HS-27A (cell line): ENCODE measurements at places on chromosomes 2 and 18.

- no peak for DNase-seq
Measured at GRCh38 chr18:5207471-5208150, 10.6 kb upstream of the AKAIN1 start.

- DNase-seq = no peak
Measured at GRCh38 chr2:188631037-188631809, 339.5 kb downstream of the GULP1 start.

DNA sequence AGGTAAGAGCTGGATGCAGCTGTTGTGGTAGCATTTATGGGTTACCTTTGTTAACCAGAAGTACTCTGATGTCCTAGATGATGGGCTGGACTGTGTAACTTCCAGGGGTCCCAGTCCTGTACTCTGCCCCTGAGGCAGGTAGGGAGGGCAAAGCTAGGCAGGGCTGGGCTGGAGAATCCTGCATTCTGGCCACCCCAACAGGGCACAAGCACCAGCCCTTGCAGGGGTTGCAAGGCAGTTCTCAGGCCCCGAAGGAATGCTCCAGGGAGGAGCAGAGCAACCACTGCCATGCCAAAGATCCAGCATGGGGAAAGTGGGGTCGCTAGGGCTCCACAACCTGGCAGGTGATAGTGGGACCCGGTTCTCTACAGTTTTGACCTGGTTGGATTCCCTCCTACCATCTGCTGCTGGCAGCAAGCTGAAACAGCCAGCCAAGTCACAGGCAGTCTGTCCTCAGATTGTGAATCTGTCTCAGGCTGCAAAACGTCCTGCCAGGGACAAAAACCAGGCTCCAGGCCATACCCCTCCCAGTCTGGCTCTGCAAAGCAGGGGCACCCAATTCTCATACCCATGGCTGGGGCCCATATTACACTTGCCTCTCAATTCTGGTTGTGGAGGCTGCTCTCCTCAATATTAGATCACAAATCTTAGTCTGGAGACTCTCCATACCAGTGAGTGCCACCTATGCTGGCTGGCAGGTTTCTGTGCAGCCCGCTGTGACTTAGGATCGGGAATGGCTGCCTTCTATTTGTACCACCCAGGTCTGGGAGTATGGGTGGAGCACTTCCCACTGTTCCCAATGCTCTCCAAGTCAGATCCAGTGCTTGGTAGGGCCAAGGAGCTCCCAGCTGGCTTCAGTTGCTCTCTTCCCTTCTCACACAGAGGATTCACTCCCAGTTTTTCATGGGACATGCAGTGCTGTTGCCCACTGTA is 61.1 kb downstream of the SMCHD1 start:
- DNase-seq = no peak

DNA sequence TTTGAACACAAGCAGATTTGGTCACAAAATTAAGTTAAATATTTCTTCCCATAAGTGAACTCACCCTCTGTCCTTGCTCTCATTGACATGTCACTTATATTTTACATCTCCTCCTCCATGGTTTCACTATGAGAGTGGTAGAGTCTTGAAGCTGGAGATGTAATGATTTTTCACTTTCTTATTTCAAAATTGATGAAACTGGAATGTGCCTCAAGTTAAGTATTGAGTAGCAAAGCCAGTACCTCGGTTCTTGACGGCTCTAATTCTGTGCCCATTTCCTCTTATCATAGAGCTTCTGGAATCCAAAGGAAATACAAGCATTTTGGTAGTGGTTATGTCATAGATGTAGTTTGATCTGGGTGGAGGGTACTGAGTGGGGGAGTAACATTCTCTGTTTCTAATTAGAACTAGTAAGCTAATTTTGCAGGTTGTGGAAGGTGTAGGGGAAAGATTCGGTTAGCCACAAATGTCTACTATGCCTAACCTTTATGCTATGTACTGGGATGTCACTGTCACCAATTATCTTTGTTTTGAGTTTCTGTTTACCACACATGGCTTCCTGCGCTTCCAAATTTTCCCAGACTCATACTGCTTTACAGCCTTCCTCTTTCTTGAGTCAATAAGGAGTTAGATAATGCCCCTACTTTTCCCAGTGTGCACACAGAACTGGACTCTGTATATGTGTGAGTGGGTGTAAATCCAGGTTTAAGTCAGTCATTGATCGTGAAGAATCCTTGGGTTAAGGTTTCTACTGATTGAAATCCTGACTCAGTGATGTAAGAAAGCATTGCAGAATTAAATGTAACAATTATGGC is 96.8 kb downstream of the DIS3L2 start:
- DNase-seq = no peak

DNA sequence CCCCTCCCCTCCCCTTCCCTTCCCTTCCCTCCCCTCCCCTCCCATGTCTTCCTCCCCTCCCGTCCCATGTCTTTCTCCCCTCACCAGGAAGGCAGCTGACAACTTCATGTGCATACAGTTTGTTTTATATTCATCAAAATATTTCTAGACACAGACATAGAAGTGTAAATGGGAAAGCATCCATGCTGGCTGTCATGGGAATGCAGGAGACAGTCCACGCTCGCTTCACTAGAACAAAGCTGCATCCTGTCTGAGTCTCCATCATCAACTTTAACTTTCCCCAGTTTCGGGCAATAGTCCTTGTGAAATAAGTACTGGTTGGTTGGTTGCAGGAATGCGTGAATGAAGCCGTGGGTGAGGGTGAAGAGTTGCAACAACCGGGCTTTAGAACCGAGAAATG is 226.9 kb downstream of the DCDC2C start:
- DNase-seq = no peak

GRCh38 chr2:70450641-70451250 is 102.9 kb downstream of the TGFA start:
- DNase-seq = no peak

- no peak for DNase-seq
Measured at GRCh38 chr18:32358075-32358474, 112.6 kb downstream of the GAREM1 start.

DNA sequence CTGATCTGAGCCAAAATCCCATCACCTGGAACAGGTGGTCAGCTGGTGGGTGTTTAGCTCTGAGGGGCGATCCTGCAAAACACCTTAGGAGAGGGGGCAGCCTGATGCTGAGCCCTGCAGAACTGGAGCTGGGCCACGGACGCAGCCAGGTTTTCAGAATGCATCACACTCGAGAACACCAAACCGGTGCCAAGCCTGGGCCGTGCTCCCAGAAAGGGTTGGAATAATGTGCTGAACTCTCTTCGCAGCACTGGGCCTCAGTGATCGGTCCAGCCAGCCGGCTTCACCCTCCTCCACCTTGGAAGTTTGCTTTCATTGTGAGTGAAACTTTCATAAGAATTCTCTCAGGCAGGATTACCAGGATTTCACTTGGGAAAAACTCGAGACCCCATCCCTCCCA is 56.5 kb upstream of the TTC39C start:
- DNase-seq = no peak

- DNase-seq = no peak
Measured at GRCh38 chr2:33378556-33379210, 97.8 kb upstream of the RASGRP3 start.

DNA sequence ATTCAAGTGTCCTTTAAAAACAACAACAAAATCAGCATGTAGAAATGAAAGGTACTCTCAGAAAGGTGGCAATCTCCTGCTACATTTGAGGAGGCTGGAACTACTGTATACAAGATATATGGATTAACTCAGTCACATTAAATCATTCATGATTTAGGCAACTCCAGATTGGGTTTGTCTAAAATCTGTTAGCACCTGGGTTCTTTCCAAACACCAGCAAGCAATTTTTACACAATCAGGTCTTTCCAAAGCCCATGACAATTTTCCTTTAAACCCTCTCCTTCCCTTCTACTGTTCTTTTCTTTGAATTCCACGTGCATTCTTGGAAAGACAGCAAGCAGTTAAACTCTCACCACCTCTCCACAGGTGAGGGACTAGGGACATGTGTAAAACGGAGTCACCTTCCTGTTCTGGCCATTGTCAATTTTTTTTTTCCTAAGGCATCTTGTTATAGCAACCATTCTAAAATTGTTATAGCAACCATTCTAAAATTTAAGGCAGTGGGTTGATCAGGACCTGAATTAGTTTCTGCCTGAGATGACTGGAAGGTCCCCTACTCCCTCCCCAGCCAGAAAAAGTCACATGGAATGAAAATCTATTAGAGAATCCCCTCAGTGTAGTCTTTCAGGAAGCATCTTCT is 113.9 kb downstream of the ANKRD44 start:
- no peak for DNase-seq

DNA sequence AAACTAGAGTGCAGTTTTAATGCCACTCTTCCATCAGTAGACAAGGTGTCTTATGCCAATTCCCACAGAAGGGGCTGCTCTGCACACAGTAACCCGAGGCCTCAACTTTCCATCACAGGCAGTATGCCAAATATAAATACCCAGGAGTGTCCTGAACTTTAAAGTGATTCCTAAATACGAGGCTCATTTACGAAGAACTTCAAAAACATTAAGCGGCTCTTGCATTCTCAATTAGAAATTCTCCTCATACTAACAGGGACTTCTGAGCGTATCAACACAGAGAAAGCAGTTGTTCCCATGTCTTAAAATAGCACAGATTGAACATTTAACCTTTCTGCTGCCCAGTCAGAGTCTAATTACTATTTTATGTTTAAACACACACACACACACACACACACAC is 638.6 kb downstream of the ERBB4 start:
- DNase-seq = no peak

DNA sequence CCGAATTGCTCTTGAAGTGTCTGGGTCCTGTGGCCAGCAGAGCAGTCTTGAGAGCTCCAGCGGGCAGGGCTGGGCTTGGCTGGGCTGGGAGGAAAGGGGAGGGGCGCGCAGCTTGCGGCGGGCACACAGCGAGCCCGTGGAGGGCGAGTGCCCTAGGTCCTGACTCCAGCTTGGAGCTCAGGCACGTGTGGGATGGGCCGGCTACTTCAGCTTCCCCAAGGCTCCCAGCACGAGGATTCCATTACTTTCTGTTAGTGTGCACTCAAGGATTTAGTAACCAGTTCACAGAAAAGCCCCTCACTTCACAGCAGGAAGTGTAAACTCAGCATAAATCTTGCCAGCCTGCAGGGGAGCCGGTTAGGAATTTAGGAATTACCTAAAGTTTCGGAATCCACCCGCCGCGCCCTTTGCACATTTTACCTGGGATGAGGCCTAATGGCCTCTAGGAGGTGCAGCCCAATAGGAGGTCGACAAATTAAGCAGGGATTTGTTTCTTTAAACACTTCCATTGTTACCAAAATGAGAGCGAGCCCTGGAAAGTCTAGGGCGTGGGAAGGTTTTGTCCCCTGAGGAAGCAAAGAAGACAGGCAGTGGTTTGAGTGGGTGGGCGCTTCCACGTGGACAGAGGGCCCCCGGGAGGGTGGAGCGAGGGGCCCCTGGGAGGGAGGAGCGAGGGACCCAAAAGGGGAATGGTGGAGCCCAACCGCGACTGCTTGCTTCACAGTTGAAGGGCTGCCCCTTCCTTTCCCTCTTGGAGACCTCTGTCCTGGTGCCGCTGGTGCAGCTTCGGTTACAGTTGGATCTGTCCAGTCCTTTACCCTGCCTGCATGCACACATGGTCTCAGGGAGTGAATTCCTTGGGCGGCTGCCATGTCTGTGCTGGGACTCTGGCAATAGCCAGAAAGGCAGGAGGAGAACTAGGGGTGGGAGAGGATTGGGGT is 93.3 kb downstream of the CTAGE1 start:
- DNase-seq = no peak

- no peak for DNase-seq
Measured at GRCh38 chr2:144875290-144875969, 355.5 kb upstream of the ZEB2 start.

DNA sequence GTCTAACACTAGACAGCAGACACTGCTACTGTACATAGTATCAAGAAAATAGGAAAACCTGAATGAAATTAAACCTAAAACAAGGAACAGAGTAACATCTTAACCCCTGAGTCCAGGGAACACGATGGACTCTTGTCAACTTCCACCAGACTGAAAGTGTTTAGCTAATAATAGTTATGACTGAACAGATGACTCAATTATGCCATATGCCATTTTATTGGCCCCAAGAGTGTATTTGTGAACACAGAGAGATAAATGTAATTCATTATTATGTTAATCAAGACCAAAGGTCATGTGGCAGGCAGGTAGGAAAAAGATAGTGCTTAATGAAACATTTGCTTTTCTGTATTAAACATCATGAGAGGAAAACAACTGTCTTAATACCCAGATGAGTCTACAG is 58.0 kb downstream of the NYAP2 start:
- no peak for DNase-seq

- DNase-seq = no peak
Measured at GRCh38 chr2:223418131-223418530, 184.0 kb downstream of the SCG2 start.

- DNase-seq = no peak
Measured at GRCh38 chr18:67634631-67635338, 118.3 kb upstream of the DSEL start.

GRCh38 chr2:221549143-221549542 is 23.0 kb downstream of the EPHA4 start:
- DNase-seq = no peak

GRCh38 chr2:238106339-238106697 is 6.2 kb downstream of the ESPNL start:
- no peak for DNase-seq

DNA sequence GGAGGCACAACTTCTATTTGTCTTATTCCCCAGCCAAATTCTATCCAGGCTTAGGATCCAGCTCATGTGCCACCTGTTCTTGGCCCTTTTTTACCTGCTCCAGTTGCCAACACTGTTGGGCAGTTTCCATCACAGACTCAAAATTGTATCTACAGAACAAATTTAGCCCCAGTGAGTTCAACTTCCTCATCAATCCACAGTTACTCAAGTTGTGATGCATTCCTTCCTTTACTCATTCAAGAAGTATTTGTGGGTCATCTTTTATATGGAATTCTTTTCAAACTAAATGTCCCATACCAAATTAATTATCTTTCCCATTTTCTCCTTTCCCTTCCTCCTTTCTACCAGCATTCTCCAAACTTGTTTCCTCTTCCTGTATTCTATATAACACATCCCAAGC is 12.7 kb upstream of the DDX18 start:
- no peak for DNase-seq

- DNase-seq = no peak
Measured at GRCh38 chr18:57856557-57857280, 53.6 kb upstream of the ATP8B1 start.

DNA sequence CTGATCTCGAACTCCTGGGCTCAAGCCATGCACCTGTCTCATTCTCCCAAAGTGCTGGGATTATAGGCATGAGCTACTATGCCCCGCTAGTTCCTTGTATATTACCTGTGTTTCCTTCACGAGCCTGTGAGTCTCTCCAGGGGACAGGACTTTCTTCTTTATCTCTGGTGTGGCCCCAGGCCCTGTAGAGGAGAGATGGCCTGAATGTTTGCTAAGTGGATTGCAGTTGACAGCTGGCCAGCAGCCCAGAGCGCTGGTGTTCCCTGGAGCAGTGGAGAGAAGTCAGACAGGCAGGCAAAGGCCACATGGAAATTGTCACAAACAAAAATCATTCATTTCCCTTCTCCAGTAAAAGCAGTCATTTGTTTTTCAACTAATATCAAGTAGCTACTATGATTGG is 17.9 kb downstream of the LPIN1 start:
- no peak for DNase-seq
